ENCODE measurements at places on chromosomes 11 and 22.

GRCh38 chr22:38246692-38247091 lies 26.1 kb downstream of the TMEM184B start:
- DNase-seq = no peak

DNA sequence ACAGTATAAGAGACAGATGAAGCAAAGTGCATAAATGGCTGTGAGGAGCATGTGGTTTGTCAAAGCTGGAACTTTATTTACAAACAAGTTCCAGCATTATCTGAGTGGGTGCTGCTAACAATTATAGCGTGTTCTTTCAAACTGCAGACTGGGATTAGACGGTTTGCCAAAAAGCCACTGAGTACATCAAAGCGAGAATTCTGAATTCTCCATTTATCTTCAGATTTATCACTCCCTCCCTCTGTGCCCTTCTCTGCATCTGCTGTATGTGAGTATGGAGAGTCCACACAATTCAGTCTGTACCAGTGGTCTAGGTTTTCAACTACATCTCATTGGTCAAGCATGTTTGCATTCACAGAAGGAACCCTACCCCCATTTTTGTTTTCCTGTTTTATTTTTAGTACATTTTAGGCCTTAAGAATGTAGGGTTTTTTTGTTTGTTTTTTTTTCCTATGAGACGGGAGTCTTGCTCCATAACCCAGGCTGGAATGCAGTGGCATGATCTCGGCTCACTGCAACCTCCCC lies 18.1 kb upstream of the INCENP start:
- no peak for DNase-seq

GRCh38 chr11:130141561-130142341 lies 17.8 kb upstream of the ST14 start:
- DNase-seq = no peak

DNA sequence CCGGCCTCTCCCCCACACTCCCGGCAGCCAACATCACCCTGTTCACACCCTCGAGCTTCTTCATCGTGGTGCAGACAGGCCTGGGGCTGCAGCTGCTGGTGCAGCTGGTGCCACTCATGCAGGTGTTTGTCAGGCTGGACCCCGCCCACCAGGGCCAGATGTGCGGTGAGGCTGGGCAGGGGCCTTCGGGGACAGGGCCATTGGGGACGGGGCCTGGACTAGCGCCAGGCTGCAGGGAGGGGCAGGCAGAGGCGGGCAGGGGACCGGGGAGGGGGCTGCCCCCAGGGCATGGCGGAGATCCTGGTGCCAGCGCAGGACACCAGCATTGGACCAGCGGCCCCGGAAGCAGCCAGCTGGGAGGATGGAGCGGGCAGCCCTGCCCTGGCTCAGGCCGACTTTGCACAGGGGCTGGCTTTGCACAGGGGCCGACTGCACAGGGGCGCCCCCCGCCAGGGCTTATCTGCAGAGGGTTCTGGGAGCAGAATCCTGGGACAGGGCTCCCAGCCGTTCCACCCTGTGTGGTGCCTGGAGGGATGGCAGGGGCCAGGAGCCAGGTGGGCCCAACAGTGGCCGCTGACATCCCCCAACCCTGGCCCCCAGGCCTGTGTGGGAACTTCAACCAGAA lies 8.6 kb downstream of the MUC5B start:
- no peak for DNase-seq

- no peak for DNase-seq
Observed at GRCh38 chr22:46331496-46331895, 4.0 kb upstream of the TRMU start.

- no peak for DNase-seq
Observed at GRCh38 chr22:47533961-47534803, 771.7 kb downstream of the TBC1D22A start.

GRCh38 chr11:111629499-111629898 lies 27.2 kb downstream of the SIK2 start:
- no peak for DNase-seq

GRCh38 chr11:86664930-86665329 lies 7.5 kb downstream of the ME3 start:
- no peak for DNase-seq

DNA sequence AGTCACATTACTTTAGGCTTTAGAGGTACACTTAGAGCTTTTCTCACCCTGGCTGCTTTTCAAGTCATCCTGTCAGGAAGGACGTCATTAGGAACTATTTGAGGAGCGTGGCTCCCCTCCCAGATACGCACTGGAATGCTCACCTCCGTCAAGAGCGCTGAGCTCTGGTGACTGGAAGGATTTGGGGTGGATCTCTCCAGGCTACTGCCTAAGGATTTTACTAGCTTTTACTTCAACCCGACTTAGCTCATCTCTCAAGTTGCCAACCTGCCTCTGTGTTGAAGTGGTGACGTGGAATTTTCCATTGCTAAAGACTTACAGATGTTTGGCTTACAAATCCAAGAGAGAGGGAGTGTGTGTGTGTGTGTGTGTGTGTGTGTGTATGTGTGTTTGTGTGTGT lies 355.3 kb upstream of the CCDC90B start:
- no peak for DNase-seq

DNA sequence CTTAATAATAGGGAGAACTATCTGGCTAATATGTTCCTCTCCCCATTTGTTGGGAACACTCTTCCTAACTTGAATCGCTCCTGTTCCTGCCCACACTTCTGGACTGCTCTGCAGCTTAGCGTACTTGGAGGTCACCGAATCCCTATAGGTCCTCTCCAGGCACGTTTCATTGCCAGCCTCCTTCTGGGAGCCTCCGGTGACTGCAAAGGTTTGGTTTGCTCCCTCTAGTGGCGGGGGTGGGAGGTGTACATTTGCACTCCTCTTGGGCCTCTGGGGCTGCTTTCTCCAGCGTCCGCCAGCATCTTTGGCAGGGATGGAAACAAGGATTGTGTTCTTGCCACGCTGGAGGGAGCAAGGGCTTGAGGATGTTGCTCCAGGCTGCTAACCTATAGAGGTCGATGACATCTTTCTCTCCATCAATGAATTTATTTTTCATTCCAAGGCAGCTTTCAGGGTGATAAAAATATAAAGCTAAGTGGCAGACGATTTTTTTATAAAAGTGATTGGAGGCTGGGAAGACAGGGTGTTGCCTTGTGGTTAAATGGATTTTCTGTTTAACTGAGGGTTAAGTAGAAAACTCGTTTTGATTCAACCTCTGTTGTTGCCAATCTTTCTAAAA lies 48.7 kb downstream of the TSPAN18 start:
- peak; percentile 46 for DNase-seq

GRCh38 chr11:5151713-5152153 lies 2.8 kb downstream of the OR52A1 start:
- no peak for DNase-seq

- DNase-seq = no peak
Observed at GRCh38 chr11:27452147-27452546, 20.4 kb downstream of the LGR4 start.

GRCh38 chr22:22930571-22931556 lies 43.2 kb downstream of the IGLL5 start:
- DNase-seq = no peak

DNA sequence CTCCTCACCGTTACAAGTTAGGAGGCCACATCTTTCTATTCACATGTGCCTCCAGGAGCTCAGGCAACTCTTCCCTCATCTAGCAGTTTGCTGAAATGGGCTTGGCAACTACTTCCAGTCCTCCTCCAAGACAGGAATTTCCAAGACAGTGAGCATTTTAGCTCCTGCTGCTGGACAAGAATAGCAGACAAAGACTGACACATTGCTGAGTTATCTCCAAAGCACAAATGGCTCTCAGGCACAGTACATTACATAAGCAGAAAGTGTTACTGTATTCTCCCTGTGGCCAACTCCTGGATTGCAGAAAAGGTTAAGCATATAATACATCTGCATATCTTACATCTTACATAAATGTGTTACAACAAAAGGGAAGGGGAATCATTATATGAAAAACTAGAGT lies 83.2 kb upstream of the POU2AF2 start:
- no peak for DNase-seq

DNA sequence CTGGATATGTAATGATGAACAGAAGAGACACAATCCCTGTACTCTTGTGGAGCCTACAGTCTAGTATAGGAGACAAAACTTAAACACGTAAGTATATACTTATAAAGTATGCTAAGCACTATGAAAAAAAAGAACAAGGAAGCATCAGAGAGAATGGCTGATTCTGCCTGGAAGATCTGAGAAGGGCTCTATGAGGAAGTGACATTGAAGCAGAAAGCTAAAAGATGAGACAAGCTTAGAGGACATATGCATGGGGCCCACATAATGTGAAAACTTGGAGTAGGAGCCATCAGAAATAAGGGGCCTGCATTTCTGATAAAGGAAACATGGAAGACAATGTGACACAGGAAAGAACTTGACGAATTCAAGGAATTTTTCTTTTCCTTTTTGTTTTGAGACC lies 16.6 kb downstream of the SAA1 start:
- DNase-seq = no peak

DNA sequence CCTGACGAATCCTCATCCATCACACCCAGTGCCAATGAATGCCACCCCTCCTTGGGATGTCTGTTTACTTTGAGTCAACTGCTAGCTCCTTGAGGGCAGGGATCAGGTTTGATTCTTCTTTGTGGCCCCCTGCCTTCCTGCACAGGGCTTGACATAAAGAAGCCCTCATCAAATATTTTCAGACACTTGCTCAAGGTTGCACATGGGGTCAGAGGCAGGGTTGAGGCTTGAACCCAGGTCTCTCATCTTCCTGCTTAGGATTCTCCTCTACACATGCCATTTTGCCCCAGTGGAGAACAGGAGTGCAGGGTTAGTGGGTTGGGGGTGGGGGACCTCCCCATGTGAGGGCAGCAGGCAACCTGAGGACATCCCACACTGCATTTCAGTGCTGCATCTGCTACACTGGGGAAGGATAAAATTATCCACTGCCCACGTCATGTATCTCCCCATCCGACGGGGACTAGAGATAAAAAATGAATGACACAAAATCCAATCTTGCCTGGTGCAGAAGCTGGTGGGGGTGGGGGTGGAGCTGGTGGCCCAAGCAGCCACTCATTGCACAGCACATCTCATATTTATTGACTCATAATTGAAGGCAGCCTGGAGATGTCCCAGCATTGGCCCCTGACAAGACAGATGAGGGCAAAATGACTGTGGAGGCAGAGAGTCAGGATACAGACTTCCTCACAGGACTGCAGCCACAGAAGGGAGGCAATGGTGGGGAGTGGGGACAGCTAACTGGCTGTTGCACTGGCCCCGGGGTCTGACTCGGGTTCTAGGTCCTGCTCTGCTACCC lies 41.3 kb downstream of the NEU3 start:
- DNase-seq = no peak

- DNase-seq = no peak
Observed at GRCh38 chr22:30273711-30274436, 7.2 kb upstream of the OSM start.
